Colonic mucosa (tissue), 4 donors: ENCODE measurements at places on chromosomes 2 and 18. TPM values are rescaled to one million over a fixed set of nuclear protein-coding genes. Genes with fewer than 3 reads are reported as not detected.

Gene PSMA8
- total RNA-seq = not detected

Gene MSTN
- not detected for total RNA-seq

DNA sequence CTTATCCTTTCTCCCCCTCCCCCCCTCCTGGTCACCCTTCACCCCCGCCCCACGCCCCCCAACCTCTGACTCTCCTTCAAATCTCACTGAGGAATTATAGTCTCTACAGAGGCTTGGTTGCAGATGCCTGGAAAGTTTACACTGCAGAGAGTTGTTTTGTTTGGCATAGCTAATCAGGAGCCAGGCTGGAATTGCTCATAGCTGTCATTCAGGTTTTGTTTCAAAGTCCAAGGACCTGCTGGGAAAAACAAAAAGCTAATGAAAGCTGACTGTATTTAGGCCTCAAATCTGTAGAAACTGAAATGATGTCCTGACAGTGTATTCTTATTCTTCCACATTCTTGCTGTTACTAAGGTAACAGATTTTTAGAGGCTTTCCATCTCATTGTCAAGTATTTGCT, 22.6 kb downstream of the GREB1L start:
- no peak for DNase-seq

DNA sequence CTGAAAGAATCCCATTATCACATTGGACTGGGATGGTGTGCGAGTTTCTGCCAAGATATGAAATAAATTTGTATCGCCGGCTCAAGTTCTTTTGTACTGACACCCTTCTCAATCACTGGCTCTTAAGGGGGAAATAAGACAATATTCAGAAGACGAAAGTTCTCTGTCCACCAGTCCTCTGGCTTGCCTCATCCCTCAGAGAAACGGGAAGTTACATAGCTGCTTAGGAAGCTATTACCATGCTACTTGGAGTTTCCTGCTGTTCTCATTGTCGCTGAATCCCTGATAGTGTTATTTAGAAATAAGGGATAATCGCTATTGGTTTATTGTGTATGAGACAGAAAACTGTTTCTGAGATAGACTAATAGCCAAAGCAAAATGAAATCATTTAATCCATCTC, 205.0 kb upstream of the ZNF521 start:
- no peak for DNase-seq

GRCh38 chr2:70553584-70554337, at the start of gene TGFA:
Gene TGFA (minus strand): TSS chr2:70553826. CDS start chr2:70553767, 59 bp downstream.
- DNase-seq = peak; percentile 86

GRCh38 chr18:70415823-70416488, 127.1 kb downstream of the SOCS6 start:
- DNase-seq = peak; percentile 30

Gene RUFY4
- total RNA-seq = not detected

DNA sequence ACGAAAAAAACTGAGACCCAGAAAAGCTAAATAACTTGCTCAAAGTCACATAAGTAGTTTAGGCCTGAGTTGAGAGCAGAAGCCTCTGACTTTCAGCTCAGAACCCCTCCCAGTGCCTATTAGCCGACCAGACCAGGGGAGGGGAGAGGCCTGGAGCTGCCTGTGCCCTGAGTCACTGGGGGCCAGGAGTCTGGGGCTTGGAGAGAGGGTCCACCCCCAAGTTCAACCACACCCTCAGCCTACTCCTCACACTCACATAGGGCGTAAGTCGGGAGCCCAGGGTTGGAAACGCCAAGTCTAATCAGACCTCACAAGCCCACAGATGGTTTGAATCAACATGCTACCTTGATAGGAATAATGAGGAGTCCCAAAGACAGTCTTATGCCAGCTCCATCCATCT, 12.6 kb upstream of the PKDCC start:
- no peak for DNase-seq

DNA sequence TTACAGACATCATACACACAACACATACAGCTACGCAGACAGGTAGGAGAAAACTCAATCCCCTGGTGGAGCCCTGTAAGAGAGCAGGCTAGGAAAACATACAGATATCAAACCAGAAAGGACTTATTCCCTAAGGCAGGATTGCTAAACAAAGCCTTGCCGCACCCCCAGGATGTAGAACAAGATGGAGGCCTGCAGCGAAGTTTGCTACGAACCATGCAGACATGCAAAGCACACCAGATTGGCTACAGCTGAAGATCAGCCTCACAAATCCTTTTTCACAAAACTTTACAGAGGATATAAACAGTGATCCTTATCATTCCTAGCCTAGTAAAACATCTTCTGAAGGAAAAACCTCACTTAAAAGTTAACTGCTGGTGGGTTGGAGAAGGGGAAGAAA, 28.3 kb downstream of the C18orf54 start:
- no peak for DNase-seq

Gene NAT8
- total RNA-seq = not detected

Gene RFTN2
- 0.49 TPM for total RNA-seq

Gene MC2R
- total RNA-seq = not detected

Gene CDKL4
- not detected for total RNA-seq

- DNase-seq = no peak
Observed at GRCh38 chr2:127564429-127565260, 29.2 kb downstream of the MYO7B start.

- DNase-seq = peak; percentile 31
Observed at GRCh38 chr18:25921677-25922421, 168.6 kb downstream of the SS18 start.

DNA sequence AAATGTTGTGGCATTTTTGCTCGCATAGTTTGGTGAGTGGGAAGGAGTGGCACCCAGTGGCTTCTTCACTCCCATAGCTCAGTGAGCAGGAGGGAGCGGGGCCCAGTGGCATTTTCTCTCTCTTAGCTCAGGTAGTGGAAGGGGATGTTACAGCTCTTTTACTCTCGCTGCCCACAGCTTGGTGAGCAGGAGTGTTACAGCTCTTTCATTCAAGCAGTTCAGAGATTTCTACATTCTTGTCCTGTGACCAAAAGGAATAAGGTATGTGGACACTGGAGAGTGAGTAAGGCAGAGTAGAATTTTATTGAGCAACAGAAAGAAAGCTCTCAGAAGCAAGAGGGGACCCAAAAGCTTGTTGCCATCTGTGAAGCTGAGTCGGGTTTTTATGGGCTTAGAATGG, 192.4 kb downstream of the SPAG16 start:
- no peak for DNase-seq

DNA sequence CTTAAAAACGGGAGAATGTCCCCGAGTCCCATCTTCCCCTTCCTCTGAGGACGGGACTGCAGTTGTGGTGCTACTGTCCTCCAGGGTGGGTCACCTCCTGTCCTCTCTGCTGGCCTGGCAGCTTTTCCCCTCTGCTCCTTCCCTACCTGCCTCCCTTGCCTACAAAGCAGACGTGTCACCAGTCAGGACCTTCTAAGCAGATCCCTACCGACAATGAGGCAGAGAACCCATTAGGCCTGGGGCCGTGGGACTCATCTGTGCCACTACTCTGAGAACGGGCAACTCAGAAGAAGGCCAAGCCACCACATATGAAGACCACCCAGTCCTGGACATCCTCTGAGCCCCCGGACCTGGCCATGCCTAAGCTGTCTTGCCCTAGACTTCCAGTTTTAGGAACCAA, 103.0 kb upstream of the TEX51 start:
- DNase-seq = peak; percentile 10

GRCh38 chr18:55783921-55784320, 195.9 kb upstream of the TCF4 start:
- no peak for DNase-seq

DNA sequence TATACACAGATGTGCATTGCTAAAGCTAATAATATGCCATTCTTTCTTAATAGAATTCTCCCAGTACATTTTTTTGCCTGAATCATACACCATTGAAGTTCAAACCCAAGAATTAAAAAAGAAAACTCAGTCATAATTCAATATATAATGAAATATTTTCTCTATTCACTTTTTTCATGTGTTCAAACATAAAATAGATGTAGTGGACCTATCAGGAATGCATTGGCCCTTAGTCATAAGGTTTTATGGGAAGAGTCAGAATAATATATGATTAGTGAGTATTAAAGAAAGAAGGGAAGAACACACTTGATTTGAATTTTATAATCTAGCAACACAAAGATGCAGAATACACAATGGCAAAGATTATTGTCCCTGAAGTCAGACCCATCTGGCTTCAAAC, 297.0 kb upstream of the COL3A1 start:
- DNase-seq = no peak

DNA sequence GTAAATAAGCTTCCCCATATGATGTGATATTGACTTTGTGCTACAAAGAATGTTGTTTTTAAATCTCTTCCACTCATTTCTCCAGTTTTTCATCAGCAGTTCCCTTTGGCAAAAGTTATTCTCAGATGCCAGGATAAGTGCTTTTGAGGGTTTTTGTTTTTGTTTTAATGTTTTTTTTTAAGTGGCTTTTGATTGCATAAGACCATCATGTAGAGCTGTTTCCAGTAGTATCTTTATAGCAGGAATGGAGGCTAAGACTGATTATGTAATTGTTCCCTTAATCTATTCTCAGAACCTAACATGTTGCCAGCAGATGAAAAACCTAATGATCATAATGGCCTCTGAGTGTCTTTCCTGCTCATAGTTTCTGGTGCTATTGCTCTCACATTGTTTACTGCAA, 77.9 kb downstream of the CABLES1 start:
- no peak for DNase-seq

Gene SNED1
- 4.6 TPM for total RNA-seq

- peak; percentile 80 for DNase-seq
Observed at GRCh38 chr2:218444692-218445357, 25.9 kb downstream of the VIL1 start.

DNA sequence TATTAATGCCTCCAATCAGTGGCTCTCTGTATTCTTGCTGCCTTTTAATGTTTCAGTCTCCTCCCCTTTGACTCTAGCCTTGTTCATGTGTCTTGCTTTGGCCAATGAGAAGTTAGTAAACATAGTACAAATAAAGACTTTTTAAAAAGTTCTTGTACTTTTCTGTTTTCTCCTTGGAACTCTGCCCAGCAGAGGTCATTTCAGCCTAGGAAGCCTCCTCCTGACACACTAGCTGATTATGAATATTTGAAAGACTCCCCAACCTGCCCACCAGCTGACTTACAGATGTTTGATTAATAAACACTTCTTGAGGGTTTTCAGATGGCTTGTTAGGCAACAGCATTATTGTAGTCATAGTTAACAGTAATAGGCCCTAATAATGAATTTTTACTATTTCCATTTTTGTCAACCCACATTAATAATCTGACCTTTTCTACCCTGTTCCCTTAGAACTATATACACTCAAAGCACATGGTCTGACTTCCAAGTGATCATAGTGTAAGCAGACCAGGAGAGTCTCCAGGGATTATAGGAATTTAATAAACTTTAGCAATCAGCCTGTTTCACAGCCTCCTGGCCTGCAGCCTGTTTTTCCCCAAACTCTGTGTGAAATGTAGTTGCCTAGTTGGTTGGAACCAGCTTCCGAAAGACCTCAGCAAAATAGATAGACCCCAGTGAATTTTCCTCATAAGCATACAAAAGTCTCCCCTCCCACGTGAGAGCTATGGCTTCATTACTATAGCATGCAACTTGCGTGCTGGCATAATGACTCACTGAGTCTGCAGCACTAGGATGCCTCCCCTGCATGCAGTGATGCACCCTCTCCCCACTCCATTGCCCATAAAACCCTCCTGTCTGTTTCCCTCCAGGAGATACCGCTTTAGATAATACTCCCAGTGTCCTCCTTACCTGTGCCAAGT, 670.7 kb upstream of the ZNF804A start:
- DNase-seq = no peak

GRCh38 chr2:9003616-9004337, at the start of gene MBOAT2:
Gene MBOAT2 (minus strand): TSS chr2:9003684. CDS start chr2:9003614, 70 bp downstream.
- peak; percentile 88 for DNase-seq

DNA sequence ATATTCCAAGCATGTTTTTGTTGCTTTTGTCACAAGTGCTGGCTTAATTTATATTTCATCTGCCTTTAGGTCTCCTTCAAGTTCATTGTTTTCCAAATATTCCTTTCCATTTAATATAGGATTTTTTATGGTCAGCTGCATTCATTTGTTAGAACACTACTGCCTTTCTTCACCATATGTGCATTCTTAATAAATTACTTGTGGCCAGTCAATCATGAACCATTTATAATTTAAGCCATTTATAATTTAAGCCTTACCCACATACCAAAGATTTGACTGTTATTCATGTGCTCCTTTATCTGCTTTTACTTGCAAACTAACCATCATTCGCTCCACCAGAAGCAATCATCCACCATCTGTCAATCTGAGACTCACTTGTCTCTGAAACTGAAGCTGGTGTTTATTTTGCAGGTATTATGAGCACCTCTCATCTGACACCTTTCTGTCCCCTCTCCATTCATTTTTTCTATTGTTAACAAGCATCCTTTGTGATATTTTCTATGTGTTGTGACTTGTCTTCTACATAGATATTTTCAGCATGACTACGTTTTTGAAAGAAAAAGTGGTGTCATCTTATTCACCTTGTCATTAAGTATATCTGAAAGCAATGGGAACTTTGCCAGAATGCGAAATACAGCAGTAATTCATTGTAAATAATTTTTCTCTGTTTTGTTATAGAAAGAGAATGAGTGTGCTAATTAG, 786.8 kb downstream of the KCNJ3 start:
- no peak for DNase-seq

Gene ABCG5
- 0.29 TPM for total RNA-seq

Gene ASB18
- not detected for total RNA-seq

DNA sequence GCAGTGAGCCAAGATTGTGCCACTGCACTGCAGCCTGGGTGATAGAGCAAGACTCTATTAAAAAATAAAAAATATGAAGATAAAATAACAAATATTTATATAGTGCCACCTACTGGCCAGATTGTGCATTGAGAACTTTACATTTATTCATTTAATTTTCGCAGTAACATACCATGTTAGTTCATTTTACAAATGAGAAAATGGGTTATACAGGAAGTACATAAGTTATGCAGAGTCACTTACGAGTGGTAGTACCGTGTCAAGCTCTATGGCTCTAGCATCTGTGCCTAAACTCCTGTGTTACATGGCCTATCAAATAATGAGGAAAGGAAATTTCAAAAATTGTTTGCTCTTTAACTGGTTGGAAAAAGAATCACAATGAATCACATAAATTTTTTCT, 27.9 kb downstream of the RIF1 start:
- DNase-seq = no peak

Gene TEKT4
- not detected for total RNA-seq

Gene FSHR
- not detected for total RNA-seq

Gene ID2
- 108 TPM for total RNA-seq
